ENCODE measurements at places on chromosomes 4 and X.

GRCh38 chrX:151754047-151754429 is 19.5 kb downstream of the CNGA2 start:
- no peak for DNase-seq

GRCh38 chrX:7330971-7331746 is 183.2 kb upstream of the PUDP start:
- DNase-seq: no peak

- DNase-seq: no peak
Measured at GRCh38 chr4:110742143-110742542, 119.3 kb upstream of the PITX2 start.

DNA sequence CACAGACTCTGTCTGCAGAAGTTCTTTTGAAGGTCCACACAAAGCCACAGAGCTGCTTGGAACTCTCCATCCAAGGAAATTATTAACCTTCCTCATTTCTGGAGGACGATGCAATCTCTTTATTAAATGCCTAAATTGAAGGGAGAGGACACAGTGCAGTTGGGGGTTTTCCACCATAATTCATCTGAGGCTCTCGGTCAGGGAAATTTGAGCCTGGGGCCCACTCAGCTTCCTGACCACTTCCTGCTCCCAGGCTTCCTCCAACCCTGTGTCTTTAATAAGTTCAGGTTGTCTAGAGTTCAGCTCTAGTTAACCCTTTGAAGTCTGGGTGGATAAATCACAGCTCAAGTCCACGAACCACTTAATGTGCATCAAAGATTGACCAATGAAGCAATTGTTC is 58.5 kb downstream of the PRPS1 start:
- no peak for DNase-seq

GRCh38 chrX:108610141-108610540 is 126.2 kb downstream of the IRS4 start:
- no peak for DNase-seq

DNA sequence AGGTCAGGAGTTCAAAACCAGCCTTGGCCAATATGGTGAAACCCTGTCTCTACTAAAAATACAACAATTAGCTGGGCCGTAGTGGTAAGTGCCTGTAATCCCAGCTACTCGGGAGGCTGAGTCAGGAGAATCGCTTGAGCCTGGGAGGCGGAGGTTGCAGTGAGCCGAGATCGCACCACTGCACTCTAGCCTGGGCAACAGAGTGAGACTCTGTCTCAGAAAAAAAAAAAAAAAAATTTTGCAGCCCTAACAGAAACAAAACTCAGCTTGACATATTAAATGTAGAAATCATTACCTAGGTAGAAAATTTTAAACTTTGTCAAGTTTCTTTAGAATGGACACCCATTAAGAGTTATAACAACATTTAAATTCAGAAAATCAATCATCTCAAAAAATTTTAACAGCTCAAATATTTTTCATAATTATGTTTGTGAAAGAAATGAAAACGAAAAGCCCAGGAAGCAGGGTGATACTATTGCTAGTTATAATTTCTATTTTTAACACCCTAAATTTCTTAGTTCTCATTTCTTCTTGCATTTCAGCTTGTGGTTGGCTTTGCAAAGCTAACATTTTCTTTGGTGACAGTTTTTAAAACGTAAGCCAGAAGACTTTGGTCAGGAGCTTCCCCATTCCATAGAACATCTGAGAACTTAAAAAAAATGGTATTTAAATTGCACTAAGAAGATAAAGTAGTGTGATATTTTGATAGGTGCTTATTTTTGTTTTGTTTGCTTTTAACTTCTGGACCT is 33.3 kb upstream of the RBBP7 start:
- no peak for DNase-seq

GRCh38 chr4:173468314-173468713 is 61.7 kb downstream of the HAND2 start:
- no peak for DNase-seq

DNA sequence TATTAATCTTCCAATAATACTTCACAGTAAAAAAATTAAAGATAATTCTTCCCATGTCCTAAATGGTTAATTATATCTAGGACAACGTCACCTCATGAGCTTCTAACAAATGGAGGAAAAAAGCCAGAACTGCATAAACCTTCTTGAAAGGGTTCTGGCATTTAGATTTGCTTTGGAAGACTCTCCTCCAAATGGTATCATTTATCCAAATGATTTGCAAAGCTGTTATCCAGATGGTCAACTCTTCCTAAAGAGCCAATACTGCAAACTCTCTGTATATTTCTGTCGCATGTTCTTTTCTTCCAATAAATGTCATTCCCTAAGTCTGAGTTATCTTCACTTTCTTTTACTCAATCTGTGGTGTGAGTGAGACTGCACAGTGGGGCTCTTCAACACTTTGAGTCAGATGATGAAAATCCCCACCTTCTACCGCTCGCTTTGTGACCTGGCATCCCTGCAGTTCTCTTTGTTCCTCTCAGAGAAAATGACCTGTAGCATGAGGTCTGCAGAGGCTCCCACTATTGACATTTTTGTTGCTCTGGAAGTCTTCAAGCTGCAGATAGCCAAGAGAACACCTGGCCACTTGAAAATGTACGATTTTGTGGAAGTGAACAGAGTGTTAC is 52.9 kb downstream of the TMEM150C start:
- no peak for DNase-seq

GRCh38 chr4:16694884-16695276 is 203.6 kb downstream of the LDB2 start:
- no peak for DNase-seq

GRCh38 chr4:13920111-13920875 is 292.8 kb upstream of the BOD1L1 start:
- no peak for DNase-seq

DNA sequence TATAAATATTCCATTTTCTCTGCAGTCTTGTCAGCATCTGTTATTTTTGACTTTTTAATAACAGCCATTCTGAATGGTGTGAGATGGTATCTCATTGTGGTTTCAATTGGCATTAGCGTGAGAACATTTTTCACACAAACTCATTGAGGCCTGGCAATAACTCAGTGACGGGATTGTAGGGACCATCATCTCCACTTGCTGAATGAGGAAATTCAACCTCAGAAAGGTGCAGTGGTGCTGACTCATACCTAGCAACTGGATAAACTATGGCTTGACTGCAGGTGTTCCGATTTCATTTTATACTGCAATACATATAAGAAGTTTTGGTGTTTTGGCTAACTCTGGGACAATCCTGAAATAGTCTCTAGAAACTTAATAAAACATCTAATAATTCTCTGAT is 88.3 kb upstream of the DDIT4L start:
- no peak for DNase-seq

DNA sequence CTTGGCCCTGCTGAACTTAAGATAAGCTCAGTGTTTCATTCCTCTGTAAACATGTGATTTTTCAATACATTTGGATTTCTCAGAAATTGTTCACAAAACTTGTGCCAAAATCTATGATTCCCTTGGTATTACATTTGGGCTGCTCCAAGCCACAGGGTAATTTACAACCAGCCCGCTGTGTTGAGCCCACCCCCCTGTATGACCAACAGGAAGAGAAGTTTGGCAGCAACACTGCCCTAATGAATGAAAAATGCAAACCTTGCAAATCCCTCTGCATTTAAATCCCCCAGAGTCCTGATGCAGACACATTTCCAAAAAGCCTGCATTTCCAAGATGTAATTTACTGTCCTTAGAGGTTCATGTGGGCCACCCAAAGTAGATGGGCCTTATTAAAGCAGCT is 34.1 kb upstream of the GAB1 start:
- no peak for DNase-seq

GRCh38 chr4:188295899-188296298 is 156.7 kb downstream of the TRIML1 start:
- no peak for DNase-seq

DNA sequence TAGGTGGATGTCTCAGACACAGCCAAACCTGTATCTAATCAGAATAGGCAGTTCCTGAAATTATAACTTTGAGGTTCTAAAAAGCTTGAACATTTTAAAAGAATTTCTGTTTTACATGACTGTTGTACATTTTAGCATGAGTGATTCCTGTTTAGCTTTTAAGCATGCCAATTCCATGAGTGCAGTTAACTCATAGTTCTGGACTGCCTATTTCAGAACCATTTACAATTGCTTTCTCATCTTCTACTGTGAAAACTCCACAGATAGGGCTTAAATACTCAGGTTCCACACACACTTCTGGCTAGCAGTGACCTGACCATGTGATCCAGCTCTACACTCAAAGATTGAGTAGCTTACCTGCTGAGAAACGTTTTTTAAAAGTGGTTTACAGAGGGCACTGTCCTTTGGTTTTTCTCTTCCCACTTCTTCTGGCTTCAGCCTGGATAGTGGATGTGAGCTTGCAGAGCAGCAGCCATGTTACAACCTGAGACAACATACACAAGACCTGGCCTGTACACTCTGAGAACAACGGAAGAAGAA is 280.8 kb downstream of the ANKRD50 start:
- no peak for DNase-seq

- DNase-seq: no peak
Measured at GRCh38 chrX:123899701-123900100, 39.8 kb downstream of the XIAP start.
